ENCODE measurements at places on chromosomes 5 and 9.

- DNase-seq, result no peak
Measured at GRCh38 chr9:125277411-125277810, 15.8 kb downstream of the GAPVD1 start.

DNA sequence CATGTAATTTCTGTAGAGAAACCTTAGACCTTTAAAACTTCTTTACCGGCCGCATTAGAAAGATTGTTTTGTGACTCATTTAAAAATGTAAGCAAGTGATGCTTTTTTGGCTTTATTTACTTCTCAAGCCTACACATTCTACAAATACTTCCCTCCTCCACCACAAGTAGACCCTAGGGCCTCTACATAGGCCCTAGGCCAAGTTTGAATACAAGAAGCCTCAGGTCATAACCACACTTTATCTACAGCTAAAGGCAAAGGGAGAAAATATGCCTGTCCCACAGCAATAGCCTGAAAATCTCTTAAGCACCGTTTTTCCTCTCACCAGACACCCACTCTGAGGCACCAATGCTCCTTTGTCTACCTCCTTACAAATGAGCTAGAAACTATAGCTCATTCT lies 53.9 kb downstream of the CSNK1A1 start:
- DNase-seq, result no peak

- DNase-seq, result peak; percentile 60
Measured at GRCh38 chr5:122192497-122193496, 63.5 kb downstream of the ZNF474 start.

DNA sequence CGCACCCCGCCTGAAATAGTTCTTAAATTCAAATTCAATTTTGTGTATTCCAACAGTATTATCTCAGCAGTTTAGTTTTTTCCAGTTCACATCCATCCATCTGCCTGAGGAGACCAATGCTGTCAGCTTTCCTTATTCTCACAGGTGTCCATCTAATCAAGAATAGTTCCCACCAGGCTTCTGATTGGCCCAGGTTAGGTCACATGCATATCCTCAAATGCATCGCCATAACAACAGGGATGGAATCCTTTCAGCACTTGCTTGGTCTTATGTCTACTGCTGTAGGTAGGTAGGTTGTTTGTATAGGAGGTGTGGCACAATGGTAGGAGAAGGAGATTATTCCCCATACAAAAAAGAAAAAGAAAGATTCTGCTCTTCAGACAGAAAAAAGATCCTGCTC lies 91.2 kb downstream of the UBE2R2 start:
- no peak for DNase-seq

- DNase-seq, result no peak
Measured at GRCh38 chr9:4661611-4662010, 483 bp upstream of the PLPP6 start.

All from D341Med (cell line).